MM.1S (cell line): ENCODE measurements at places on chromosomes 4 and X.

DNA sequence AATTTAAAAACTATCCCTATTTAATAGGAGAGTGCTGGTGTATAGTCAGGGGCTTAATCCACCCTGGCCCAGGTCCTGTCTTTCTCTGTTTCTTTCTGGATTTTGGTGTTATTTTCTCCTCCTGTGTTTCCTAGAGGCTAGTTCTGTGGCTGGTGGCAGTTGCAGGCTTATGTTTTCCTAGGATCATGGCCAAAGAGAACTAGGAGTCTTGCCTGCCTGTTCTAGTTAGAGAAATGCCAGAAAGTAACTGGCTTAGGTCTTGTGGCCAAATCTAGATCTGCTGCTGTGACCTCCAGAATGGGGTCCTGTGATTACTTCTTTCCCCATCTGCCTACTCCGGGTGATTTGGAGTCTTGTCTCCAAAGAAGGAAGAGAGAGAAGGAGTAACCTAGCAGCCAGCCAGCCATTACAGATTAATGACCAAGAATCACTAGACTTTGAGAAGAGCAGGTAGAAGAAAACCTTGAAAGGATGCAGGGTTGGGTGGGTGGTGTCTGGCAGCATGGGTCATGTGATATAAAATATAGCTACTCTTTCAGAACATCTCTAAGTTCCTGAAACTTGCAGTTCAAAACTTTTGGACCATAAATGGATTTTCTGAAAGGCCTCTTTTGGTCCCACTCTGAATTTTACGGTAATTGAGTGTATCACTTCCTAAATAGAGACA, 117.9 kb downstream of the STIM2 start:
- DNase-seq: no peak

DNA sequence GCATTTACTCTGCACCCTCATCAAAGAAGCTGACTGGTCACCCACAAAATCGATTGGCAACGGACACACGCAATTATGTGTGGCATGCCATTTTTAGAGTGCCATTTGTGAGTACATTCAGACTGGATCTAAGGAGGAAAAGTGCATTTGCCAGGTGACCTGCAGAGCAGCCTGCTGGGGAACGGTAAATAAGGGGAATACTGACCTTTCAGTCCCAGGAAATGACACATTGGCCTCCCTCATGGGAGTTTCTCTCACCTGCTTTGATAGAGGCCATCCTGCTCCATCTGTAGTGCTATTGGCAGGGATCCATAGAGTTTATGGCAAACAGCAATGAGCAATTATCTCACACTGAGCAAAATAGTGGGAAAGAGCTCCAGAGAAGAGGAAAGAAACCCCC, 127.8 kb downstream of the DDX53 start:
- DNase-seq: no peak

GRCh38 chrX:101745046-101745445, 85.4 kb upstream of the ARMCX2 start:
- no peak for DNase-seq

DNA sequence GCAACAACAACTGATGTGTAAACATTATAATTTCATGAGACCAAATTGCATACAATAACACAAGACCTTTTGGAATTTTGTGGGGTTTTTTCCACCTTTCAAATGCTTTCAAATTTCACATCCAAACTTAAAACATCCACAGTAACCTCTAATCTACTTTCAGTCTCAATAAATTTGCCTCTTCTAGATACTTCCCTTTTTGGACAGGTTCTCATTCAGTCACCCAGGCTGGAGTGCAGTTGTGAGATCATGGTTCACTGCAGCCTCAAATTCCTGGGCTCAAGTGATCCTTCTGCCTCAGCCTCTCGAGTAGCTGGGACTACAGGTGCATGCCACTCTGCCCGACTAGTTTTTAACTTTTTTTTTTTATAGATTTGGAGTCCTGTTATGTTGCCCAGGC, 556.6 kb downstream of the NLGN4X start:
- no peak for DNase-seq

- no peak for DNase-seq
Observed at GRCh38 chr4:4730249-4730648, 129.2 kb upstream of the MSX1 start.

DNA sequence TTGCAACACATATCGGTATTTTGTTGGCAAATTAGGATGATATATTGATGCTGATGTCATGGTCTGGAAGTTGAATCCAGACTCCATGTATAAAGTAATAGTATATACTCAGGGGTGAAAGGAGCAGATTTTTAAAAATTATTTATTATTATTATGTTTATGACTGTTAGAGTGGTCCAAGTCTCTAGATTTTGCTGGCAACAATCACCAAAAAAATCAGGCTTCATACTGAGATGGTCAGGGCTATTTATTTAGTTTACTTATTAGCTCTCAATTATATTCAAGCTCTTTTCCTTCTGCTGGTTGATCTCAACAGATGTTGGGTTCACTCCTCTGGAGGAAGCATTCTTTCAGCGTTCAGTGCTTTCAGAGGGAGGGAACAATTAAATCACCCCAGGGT, 73.9 kb upstream of the VCX3B start:
- DNase-seq: no peak

GRCh38 chrX:107205770-107206696, at the start of the genes DNAAF6 and NUP62CL:
Gene DNAAF6, plus strand, starts transcription at chrX:107206611. Its CDS starts 6,265 bp downstream, at chrX:107212876.
Gene NUP62CL, minus strand, starts transcription at chrX:107206433. Its CDS starts 31,287 bp downstream, at chrX:107175146.
- DNase-seq: peak; percentile 85

- DNase-seq: no peak
Observed at GRCh38 chr4:123401271-123402120, 4.9 kb downstream of the SPRY1 start.

DNA sequence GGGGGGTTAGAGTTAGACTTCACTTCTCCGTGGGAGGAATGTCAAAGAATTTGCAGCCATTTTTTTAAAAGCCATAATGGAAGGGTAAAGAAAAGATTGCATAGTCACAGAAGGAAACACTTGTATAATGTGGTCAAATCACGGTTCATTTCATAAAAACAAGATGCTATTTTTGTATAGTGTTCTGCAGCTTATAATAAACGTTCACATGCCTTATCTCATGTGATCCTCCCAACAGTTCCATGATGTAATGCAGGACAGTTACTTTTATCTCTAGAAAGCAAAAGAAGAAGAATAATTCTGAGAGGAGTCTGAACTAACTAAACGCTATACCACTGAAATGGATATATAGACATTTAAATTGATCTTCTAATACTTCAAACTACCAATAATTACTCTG, 71.3 kb upstream of the CAMK2D start:
- no peak for DNase-seq

DNA sequence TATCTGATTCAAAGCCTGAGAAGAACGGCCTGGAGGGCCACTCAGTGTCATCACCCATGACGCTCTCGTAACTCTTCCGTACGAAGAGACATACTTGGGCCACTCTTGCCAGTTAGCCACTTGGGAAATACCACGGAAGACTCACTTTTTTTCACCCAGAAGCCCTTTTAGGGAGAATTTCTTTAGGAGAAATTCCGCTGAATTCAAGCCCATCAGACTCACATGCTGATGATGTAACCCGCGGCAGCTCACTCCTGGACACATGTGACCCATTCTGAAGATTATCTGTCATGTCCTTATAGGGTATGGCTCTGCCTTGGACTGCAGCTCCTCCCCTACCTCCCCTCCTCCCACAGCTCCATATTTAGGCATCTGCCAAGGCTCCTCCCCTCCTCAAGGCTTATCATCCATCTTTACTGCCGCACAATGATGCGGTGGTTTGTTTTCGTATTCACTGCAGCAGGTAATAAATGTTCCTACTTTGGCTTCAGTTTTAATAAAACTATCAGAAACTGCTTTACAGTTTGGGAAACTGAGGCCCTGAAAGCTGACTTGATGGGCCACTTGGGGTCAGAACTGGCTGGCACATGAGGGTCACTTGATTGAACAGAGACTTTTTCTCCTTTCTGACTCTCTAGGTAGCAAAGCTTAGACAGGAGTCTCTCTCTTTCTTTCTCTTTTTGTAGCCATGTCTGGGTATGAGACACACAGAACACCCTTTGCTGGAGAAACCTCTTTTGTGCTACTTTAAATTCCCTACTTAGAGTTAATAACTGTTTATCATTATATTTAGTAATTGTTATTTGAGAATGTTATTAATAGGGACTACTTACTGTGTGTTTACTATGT, 42.1 kb downstream of the RHOH start:
- no peak for DNase-seq

- no peak for DNase-seq
Observed at GRCh38 chr4:14100349-14100748, 472.8 kb upstream of the BOD1L1 start.

DNA sequence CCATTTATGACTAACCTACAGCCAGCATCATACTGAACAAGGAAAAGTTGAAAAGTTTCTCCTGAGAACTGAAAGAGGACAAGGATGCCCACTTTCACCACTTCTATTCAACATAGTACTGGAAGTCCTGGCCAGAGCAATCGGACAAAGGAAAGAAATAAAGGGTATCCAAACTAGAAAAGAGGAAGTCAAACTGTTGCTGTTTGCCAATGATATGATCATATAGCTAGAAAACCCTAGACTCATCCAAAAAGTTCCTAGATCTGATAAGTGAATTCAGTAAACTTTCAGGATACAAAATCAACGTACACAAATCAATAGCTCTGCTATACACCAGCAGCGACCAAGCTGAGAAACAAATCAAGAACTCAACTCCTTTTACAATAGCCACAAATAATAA, 64.5 kb downstream of the CENPC start:
- DNase-seq: no peak

DNA sequence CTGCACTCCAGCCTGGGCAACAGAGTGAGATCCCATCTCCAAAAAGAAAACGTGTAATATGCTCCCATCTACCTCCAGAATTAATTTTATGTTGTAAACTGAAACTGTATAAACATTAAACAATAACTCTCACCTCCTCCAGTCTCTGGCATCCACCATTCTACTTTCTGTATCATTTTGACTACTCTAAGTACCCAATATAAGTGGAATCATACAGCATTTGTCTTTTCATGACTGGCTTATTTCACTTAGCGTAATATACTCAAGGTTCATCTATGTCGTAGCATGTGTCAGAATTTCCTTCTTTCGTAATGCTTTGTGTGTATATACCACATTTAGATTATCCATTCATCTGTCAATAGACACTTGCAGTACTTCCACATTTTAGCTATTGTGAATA, 20.6 kb downstream of the F8 start:
- DNase-seq: no peak

- DNase-seq: peak; percentile 29
Observed at GRCh38 chrX:23554304-23554703, 113.0 kb upstream of the PRDX4 start.

GRCh38 chr4:182925855-182926254, 8.7 kb upstream of the DCTD start:
- no peak for DNase-seq

- no peak for DNase-seq
Observed at GRCh38 chr4:139851133-139851532, 185.5 kb downstream of the MGST2 start.

- DNase-seq: no peak
Observed at GRCh38 chrX:28590396-28590795, 3.1 kb downstream of the IL1RAPL1 start.

DNA sequence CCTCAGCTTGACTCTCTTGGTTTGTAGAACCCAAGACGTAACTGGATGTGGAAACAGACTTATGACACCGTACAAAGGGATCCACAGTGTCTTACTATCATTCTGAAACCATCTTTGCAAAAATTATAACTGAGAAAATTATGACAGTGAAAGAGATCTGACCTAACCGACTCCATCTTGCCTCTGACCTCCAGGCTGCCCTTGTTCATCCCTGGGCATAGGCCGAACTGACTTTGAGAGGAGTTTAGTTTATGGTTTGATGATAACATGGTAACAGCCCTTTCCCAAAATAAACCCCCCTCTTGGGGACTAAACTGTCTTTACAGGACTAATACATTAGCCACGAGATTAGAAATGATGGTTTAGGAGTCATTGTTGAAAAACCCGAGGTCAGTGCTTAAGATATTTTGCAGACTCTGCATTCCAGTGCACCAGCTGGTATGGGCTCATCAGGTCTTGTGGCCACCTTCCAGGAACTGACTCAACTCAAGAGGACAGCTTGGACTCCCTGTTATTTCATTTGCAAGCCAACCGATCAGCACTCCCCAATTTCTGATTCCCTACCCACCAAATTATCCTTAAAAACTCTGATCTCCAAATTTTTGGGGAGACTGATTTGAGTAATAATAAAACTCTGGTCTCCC, 49.6 kb downstream of the CASP3 start:
- no peak for DNase-seq

GRCh38 chrX:84717343-84717742, 215.1 kb upstream of the HDX start:
- no peak for DNase-seq

DNA sequence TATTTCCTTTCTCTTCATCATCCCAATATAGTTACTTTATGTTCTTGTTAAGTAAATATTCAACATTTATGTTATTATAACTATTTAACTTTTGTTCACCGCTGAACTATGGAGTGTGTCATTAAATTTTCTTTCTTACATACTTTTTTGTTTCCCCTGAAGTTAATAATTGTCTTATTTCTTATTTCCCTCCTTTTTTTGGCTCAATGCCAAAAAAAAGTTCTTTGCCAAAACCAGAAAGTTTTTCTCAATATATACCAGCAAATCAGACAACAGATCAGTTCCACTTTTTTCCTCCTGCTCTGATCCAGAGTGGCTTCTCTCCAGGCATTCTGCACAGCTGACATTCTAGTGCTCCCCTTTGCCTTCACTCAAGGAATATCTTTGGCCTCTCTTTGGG, 187.0 kb upstream of the PPARGC1A start:
- DNase-seq: no peak
